ENCODE measurements at places on chromosomes 7 and 10.

DNA sequence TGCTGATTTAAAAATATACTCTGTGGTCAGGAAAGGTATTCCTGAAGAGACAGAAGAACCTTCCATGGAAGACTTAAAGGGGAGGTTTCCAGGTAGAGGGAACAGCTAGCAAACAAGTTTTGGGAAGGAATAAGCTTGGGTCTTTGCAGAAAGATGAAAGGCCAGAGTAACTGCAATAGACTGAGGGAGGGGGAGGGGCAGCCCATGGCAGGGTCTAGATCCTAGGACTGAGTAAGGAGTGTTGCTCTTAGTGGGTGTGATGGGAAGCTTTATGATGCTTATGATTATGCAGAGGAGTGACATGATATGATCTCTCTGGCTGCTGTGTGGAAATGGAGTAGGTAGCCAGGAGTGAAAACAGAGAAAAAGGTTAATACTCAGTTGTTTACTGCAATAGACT, 90.0 kb upstream of the FEZF1 start:
- DNase-seq: no peak

DNA sequence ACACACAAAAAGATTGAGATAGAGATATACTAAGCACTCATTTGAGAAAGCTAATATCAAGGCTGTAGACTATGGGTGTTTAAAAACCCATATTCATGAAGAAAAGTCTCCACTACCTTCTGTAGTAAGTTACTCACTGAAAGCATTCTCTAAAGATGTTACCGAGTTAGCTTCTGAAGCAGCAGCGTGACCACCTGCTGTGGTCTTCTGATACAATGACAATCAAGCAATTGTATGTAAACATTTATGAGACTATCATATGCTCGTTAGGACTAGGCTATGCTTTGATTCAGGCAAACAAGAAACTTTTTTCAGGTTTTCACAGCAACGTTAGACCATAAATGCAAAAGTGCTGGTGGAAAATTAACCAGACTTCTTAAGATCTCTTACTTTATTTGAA, 11.2 kb downstream of the RHOBTB1 start:
- no peak for DNase-seq

GRCh38 chr7:47320296-47320695, 261.6 kb downstream of the TNS3 start:
- DNase-seq: no peak

DNA sequence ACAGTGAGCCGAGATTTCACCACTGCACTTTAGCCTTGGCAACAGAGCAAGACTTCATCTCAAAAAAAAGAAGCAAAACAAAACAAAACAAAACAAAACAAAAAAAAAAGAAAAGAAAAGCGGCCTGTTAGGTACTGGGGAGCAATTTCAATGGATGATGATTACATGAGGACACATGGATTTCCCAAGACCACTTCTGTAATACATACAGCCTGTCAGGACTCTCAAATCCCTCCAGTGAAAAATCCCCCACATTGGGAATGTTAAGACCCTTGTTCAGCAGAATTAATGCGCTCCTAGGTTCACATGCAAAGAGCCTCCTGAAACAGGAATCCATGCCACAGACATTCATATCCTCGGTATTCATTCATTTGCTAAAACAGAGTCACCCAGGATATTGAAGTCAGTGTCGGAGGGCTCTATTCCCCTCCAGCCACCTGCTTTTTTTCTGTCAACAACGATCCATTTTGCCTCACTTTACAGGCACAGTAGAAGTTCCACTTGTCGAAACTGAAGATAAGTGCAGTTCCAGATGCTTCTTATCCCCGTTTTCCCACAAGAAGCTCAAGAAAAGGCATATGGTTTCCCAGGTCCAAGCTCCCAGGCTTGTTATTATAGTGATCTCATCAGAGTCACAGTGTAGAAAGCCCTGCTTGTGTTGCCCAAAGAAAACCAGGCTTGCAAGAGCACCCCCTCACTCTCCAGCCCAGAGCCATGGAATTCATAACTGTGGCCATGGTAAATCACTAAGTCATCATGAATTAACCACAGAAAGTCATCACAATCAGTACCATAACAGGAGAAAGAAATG, 20.2 kb downstream of the SLC16A12 start:
- no peak for DNase-seq

DNA sequence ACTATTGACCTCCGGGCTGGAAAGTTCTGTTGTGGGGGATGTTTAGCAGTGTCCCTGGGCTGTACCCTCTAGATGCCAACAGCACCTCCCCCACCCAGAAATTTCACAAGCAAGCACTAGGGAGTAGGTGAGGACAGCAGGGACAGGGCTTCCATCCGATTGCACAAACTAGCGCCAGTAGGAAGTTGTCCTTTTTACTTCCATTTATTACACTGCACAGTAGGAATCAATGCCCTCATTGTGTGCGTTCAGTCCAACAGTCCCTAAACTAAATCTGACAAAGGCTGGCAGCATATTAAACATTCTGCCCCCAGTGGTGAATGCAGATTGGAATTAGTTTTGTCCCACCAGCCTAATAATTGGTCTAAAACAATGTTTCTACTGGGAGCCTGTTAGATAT, 6.4 kb upstream of the SOSTDC1 start:
- no peak for DNase-seq

- DNase-seq: no peak
Measured at GRCh38 chr7:106485031-106485551, 175.9 kb downstream of the CCDC71L start.

GRCh38 chr7:93048136-93048930, 69.4 kb downstream of the SAMD9 start:
- no peak for DNase-seq

DNA sequence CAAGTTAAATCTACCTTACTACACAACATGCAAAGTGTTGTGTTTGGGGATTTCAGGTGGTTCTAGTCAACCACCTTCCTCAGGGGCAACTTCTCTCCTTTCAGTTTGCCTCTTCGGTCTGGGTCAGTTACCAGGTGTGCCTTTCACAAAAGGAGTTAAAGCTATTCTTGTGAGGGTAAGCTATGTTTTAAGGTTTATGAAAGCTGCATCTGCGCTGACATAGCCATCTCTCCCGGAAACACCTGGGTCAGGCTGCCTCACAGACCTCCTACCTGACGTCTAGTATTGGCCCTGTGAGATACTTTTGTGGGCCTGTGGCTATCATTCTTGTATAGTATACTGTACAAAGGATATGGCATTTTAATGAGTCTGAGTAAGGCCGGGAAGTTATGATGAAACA, 67.7 kb upstream of the ITGA8 start:
- DNase-seq: no peak

DNA sequence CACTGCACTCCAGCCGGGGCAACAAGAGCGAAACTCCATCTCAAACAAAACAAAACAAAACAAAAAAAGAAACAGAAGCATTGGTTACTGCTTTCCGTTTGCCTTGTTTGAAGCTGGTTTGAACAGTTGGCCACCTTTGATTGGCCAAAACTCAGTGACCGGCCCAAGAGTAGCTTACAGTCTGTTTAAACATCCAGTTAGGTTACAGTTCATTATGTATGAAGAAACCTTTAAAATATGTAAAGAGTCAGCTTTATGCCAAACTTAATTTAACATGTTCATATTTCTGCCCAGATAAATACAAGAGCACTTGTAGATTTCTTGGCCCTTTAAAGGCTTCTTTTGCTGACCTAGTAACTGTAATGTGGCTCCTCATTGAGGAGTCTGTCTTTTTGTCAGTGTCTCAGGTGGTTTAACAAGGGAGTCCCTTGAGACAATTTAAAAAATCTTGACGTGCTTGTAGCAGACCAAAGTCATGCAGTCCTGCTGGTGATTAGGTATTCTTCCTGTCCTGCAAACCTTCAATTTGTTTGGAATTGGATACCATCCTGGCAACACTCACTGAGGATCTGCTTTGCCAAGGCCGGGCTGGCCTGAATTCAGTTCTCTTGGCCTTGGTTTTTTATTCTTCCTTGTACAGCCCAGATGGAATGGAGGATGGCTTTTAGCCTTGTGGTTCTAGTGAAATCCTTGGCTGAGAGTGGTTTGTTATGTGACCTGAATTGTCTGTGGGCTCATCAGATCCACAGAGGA, 128.9 kb downstream of the PLXDC2 start:
- no peak for DNase-seq

- DNase-seq: no peak
Measured at GRCh38 chr7:776992-777727, 50.1 kb upstream of the PRKAR1B start.

DNA sequence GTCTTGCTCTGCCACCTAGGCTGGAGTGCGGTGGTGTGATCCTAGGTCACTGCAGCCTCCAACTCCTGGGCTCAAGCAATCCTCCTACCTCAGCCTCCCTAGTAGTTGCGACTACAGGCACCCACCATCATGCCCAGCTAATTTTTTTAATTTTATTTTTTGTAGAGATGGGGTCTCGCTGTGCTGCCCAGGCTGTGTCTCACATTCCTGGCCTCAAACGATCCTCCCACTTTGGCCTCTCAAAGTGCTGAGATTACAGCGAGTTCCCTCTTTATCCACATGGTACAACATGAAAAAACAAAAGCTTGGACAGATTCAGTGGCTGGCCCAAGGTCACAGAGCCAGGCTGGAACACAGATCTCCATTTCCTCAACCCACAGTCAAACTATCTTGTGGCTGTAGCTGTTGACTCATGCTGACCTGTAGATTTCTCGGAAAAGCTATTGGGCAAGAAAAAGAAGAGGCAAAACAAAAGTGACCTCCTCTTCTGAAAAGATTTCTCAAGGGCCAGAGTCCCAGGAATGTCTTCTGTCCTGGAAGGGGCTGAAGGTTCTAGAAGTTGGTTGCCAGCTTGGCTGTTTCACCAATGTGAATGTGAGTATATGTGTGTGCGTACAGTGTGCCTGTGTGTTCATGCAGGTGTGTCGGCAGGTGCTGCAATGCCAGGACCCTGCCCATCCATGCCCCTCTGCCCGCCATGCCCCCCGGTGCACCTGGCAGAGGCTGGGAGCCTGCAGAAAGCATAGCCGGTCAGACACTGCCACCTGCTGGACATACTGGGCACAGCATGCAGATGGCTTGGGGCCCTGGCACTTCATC, 28.4 kb downstream of the TMEM130 start:
- peak; percentile 78 for DNase-seq

- no peak for DNase-seq
Measured at GRCh38 chr7:412313-412710, 107.3 kb downstream of the PDGFA start.

DNA sequence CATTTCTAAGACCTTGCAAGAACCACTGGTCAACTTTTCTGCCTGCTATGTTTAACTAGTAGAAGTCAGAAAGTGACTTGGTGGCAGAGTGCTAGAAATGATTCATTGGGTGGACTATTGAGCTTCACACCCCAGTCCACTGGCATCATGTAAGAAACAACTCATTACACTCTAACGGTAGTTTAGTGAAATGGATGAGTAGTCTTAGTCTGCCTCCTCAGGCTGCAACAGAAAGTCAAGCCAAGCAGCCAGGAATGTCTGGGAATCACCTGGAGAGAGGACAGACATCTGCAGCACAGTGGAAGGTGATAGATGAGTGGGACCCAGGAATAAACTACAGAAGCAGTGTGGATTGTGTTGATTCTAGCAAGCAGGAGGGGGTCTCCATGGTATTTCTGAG, 125.4 kb downstream of the AUTS2 start:
- no peak for DNase-seq

DNA sequence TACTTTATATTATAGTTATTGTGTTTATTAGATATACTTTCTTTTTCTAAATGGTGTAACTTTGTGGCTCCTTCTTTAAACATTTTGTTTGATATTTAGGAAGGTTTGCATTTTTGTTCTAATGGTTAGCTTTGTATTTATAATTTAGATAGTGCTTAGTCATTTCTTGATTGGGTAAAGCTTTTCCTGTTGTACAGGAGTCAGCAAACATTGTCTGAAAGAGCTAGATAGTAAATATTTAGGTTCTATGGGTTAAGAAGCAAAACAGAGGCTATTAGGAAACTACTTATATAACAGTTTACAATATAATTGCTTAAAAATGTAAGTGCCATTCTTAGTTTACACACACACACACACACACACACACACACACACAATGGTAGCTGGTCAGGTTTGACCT, 70.6 kb upstream of the CCDC6 start:
- DNase-seq: no peak

GRCh38 chr10:11108356-11108755, 90.7 kb downstream of the CELF2 start:
- no peak for DNase-seq

GRCh38 chr7:20280475-20281351, 50.0 kb upstream of the ITGB8 start:
- DNase-seq: no peak

GRCh38 chr7:154484943-154485342, 432.7 kb downstream of the DPP6 start:
- DNase-seq: no peak

- no peak for DNase-seq
Measured at GRCh38 chr7:17130281-17131059, 168.0 kb upstream of the AHR start.

GRCh38 chr7:54860843-54861242, 101.8 kb upstream of the SEC61G start:
- no peak for DNase-seq

DNA sequence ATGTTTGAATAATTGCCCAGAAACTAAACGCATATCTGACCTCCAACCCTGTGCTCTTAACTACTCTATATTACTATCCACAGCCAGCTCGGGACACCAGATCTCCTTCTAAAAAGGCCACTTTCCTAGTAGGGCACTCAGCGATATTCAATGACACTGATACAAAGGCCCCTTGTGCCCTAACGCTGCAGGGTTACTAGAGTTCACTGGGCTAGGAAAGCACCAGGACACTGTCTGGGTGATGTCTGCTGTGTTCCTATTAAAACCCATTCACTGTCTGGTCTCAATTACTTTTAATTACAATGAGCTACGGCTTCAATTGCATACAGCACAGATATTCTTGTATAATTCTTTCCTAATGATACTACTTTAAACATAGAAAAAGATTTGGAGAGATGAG, 91.7 kb downstream of the SORCS1 start:
- no peak for DNase-seq

DNA sequence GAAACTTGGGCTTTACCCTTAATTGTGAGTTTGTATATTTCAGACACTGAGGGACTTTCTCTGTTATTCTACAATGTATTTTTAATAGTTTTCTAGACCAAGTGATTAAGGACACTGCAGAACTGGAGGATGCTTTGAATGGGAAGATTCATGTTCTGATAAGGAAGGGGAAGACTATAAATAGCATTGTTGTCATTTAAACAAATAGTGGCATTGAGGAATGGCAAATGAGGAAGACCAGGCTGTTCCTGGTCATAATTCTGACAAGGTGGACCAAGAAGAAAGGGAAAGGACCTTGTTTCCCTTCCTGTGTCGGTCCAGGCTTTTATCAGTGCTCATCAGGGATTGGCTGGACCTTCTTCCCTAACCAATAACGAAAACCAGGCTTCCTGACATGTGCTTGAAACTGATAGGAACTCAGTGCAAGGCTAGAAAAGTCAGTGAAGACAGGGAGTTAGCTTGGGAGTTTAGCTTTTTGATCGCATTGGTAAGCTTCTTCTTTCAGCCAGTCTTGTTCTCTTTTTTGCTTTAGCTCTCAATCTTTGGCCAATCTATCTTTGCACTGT, 116.2 kb downstream of the ITGA8 start:
- no peak for DNase-seq
